Lower leg skin (tissue), 4 donors: ENCODE measurements at places on chromosomes 6 and 20. TPM values are rescaled to one million over a fixed set of nuclear protein-coding genes. Genes with fewer than 3 reads are reported as not detected.
A peak's percentile ranks its signal among the peaks of the same experiment; 100 is the strongest.

- DNase-seq = no peak
Measured at GRCh38 chr6:13493147-13493546, 5.7 kb upstream of the GFOD1 start.

- no peak for DNase-seq
Measured at GRCh38 chr6:1153696-1154245, 158.1 kb upstream of the FOXQ1 start.

DNA sequence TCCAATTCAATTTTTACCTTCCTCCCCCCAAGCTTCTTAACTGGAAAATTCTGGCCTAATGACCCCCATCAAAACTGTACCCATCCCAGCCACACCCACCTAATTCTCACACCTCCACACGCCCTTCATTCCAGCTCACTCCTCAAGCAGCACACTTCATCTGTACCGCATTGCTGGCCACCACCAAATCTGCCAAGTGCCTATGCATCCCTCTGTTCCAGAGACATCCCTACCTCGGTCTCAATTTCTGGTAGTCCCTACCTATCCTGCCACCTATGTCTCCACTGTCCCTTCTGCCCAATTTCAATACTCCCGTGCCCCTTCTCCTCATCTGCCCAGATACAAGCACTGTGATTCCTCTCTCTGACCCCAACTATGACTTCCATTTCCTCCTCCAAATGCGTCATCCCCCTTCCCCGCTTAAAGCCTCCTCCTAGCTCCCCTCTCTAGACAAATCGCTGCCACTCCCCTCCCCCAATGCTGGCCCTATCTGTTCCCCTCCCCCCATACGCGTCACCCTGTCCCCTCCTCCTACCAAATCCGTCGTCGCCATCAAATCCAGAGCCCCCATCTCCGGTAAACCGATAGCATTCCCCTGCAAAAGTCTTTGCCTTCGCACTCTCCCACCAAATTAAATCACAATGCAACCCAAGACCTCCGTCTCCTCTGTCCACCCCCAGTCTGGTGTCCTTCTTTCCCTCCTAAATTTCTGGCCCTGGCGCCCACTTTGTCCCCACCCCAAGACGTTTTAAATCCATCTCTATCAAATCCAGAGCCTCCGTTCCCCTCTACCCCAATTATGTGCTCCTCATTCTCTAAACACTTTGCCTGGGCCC lies 1.2 kb downstream of the MTCH1 start:
- DNase-seq = no peak

DNA sequence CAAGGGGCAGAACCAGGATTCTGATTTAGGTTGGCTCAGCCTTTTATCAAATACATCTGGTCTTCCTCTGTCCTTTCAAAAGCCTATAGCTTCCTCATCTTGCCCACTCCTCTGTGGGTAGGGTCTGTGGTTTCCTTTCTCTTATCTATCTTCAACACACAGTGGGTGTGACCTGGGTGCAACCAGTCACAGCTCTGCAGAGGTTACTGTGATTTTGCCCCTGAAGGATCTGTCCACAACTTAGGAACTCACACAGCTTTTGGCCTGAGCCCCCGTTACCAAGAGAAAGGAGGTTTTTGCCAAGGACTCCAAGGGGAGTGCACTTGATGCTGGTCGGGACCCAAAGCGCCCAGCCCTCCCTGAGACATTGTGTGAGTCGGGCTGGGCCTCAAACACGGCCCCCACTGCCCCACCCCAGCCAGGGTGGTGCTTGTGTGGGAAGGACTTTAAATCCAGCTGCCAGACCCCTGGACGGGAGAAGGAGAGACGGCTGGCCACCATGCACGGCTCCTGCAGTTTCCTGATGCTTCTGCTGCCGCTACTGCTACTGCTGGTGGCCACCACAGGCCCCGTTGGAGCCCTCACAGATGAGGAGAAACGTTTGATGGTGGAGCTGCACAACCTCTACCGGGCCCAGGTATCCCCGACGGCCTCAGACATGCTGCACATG lies at the start of gene PI16:
Gene PI16 (plus strand): TSS at position 477 of the 670 bp plus-strand sequence. CDS start 23 bp downstream, at position 500.
- DNase-seq = no peak

- peak; percentile 94 for DNase-seq
Measured at GRCh38 chr20:41005361-41005729, 23.3 kb upstream of the TOP1 start.

DNA sequence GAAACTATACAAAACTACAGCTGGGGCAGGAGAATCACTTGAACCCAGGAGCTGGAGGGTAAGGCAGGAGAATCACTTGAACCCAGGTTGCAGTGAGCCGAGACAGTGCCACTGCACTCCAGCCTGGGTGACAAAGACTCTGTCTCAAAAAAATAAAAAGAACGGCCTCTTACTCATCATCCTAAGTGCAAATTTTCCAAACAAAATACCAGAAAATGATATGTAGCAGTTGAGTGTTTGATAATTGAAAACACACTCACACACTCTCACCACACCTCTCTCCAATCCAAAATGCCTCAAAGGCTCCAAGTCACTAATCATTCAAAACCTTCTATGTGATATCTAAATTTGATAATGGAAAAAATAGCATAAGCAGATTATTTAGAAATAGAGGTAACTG lies 198.6 kb upstream of the SHLD1 start:
- no peak for DNase-seq

PPP1R3G gene
- 0.88 TPM for total RNA-seq

METTL24 gene
- 0.22 TPM for total RNA-seq

CCDC170 gene
- 1.1 TPM for total RNA-seq

DNA sequence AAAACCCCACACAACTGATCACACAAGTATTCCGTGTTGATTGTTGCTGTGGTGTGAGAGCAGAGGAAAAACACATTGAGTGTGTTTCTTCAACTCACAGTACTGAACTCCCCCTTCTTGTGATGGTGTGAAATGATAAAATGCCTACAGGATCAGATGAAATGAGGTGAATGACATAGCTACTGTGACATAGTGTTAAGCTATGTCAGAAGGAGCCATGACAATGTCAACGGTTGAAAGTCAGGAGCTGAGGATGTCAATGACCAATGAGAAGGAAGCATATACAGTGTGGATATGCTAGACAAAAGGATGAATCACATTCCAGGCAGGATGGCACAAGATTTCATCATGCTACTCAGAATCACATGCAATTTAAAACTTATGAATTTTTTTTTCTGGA lies 38.8 kb downstream of the WASF1 start:
- DNase-seq = no peak

DNA sequence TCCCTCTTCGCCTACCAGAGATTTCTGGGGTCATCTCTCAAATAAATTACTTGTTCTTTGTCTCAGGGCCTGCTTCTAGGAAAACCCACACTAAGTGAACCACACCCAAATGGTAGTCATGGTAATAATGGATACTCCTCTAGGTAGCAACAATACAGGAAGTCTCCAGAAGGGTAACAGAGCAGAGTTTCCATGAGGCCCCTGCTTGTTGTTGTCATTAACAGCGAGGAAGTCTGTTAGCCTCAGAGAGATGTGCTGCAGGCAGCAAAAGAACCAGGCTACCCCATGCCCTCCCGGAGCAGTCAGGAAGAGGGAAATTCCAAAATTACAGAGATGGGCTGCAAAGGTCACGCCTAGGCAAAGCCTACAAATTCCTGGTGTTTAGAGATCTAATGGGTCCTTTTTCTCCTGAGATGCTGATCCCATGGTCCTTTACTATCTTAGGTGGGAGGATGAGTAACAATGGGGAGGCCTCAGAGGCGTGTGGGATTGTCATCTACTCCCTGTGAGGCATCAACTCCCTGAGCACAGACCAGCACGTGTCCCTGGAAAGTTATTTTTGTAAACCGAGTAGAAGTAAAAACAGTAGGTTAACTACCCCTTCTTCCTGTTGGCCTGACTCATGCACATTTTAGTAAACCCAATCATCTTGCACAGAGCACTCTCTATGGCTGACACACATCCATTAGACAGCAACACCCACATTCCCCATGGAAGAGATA lies 10.1 kb downstream of the ISM1 start:
- no peak for DNase-seq

GRCh38 chr6:111759331-111759835 lies 113.9 kb downstream of the FYN start:
- no peak for DNase-seq

GRCh38 chr6:73050706-73051105 lies 174.6 kb downstream of the KHDC1L start:
- DNase-seq = no peak

DNA sequence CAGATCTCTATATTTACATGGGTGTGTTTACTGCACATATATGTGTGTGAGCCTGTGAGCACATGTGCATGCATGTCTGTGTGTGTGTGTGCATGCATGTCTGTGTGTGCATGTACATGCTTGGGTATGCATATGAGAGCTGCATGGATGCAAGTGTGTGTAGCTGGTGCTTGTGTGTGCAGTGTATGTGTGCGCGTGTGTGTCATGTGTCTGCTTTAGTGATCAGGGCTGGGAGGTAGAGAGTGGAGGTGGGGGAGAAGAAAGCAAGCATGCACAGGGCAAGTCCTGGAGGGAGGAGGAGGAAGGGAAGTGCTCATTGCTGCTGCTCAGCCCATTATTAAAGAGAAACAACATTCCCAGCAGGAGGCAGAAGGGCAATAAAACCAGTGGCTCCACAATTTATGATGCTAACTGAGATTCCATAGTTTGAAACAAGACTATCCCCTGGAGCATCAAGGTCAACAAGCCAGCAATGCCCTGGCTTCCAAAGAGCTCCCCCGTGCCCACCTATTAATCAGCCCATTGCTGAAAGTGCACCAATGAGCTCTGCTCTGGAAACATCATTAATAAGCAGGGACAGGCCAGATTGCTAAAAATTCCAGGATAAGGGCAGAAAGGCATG lies 414.0 kb downstream of the MAFB start:
- DNase-seq = no peak

DNA sequence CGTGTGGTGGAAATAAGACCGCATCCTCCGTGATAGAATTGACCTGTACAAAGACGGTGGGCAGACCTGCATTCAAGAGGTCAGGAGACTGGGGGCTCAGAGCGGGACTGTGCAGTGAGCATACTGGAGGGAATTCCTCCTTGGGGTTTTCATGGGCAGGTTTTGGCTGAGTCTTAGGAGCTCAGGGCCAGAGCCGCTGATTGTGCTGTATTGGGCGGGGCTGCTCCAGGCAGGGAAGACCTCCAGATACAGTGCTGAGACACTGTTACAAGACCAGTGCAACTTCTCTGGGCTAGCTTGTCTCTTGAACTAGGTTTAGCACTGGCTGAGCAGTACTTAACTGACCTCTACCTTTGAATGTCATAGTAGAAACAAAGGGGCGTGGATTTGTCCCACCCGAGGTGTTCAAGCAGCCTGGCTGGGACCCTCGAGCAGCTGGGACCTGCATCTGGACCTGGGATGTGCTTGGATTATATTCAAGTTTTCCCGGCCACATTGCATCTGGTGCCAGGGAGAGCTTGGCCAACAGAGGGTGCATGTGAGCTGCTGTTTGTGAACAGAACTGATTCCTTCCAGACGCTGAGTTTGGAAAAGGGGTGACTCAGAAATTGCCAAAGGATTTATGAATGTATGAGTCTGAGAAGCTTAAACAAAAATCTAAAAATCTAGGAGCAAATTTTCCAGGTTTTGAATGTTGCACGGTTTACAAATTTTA lies 33.4 kb upstream of the SLC22A1 start:
- peak; percentile 89 for DNase-seq

DNA sequence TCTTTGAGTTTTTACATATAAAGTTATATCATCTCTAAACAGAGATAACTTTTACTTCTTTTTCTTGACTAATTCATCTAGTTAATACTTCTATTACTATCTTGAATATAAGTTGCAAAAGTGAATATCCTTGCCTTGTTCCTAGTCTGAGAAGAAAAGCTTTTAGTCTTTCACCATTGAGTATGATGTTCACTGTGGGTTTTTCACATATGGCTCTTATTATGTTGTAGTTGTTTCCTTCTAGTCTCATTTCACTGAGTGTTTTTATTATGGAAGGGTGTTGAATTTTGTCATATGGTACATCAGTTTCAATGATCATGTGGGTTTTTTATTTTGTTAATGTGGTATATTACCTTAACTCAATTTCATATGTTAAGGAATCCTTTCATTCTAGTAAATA lies 488.3 kb downstream of the COL12A1 start:
- DNase-seq = no peak

BACH2 gene
- 9.3 TPM for total RNA-seq

GRCh38 chr6:25042984-25043725 lies 107.4 kb upstream of the RIPOR2 start:
- no peak for DNase-seq

SLA2 gene
- 0.52 TPM for total RNA-seq

ADGRF1 gene
- 0.13 TPM for total RNA-seq
